ENCODE measurements at places on chromosomes 2 and 18. TPM values are rescaled to one million over a fixed set of nuclear protein-coding genes. Genes with fewer than 3 reads are reported as not detected.
A peak's percentile ranks its signal among the peaks of the same experiment; 100 is the strongest.

The OR6B2 gene
- not detected for total RNA-seq

The RAB27B gene
- 6.1 TPM for total RNA-seq

The DSEL gene
- 7.6 TPM for total RNA-seq

GRCh38 chr2:238926761-238927611 is 79.1 kb downstream of the TWIST2 start:
- no peaks in the 10 kb centered on the region for H3K27me3 ChIP-seq
- H3K4me3 ChIP-seq, result no peak overlapping the region
- no peaks in the 10 kb centered on the region for H3K36me3 ChIP-seq

DNA sequence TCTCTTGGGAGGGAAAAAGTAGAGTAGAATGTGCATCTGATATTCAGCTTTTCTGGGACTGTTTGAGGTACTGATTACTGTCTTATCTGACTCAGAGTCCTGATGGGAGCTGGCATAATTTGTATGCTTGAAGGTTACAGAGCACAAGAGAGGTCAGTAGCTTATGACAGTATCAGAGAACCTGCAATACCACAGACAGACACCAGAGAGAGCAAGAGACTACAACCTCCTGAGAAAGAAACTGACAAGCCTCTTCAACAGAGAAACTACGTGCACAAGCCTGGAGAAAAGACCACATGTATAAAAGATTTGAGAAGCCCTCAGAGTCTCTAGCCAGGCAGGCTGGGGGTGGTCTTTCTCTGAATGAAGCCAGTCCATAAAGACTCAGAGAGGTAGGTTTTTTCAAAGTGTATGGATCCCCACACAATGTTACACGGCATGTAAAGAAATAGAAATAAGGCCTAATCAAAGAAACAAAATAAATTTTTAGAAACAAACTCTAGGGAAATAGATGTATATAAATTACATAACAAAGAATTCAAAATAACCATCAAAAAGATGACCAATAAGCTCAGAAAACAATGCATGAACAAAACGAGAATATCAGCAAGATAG is 568.3 kb downstream of the LRRTM4 start:
- no peaks in the 10 kb centered on the region for H3K4me1 ChIP-seq
- H3K36me3 ChIP-seq, result no peaks in the 10 kb centered on the region
- H3K27ac ChIP-seq, result no peak overlapping the region
- DNase-seq, result no peak

DNA sequence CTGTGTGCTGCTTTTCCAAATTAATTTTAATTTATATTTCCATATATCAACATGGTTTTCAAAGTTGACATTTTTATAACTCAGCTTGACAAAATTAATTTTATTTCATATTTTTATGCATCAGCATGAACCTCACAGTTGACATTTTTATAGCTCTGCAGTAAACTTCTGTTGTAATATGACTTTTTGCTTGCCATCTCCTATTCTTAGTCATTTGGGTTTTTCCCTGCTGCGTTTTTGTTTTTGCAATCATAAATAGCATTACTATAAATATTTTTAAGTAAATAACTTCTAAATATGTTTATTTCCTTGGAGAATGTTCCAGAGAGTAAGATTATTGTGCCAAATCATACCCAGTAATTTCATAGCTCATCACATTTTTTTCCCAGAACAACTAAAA is 21.0 kb upstream of the L3MBTL4 start:
- no peak for DNase-seq
- H3K4me1 ChIP-seq, result no peaks in the 10 kb centered on the region
- H3K36me3 ChIP-seq, result no peaks in the 10 kb centered on the region
- no peak overlapping the region for H3K27ac ChIP-seq
- H3K4me3 ChIP-seq, result no peak overlapping the region
- H3K27me3 ChIP-seq, result no peaks in the 10 kb centered on the region

DNA sequence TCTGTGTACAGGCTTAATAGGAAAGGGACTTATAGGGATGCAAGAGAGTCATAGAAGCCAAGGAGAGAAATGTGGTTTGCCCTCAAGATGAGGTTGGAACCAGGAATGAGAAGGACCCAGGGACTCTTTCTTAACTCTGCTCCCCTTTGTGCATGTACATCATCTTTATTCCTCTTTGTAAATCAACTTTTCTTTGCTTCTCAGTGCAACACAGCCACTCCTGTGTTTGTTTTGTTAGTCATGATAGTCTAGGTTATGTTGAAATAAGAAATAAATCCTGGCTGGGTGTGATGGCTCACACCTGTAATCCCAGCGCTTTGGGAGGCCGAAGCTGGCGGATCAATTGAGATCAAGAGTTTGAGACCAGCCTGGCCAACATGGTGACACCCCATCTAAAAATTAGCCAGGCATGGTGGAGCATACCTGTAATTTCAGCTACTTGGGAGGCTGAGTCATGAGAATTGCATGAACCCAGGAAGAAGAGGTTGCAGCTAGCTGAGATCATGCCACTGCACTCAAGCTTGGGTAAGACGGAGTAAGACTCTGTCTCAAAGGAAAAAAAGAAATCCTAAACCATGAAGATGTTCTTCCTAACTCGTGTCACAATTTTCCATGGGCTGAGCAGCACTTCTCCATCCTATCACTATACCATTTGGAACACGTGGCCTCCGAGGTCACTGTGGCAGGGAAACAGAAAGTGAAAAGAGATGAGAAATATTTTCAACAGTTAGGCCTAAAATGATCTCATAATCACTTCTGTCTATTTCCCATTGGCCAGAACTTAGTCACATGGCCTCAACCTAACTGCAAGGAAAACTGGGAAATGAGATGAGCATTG is 73.0 kb upstream of the TMEM17 start:
- no peak for DNase-seq
- H3K27me3 ChIP-seq, result no peaks in the 10 kb centered on the region
- H3K36me3 ChIP-seq, result no peaks in the 10 kb centered on the region
- no peak overlapping the region for H3K4me3 ChIP-seq

GRCh38 chr2:127520424-127520823 is 5.9 kb downstream of the IWS1 start:
- peaks cover 43% of the 10 kb centered on the region for H3K4me1 ChIP-seq
- H3K4me3 ChIP-seq, result no peak overlapping the region
- no peak for DNase-seq
- no peaks in the 10 kb centered on the region for H3K36me3 ChIP-seq
- H3K27me3 ChIP-seq, result no peaks in the 10 kb centered on the region
- H3K27ac ChIP-seq, result no peak overlapping the region

GRCh38 chr18:44816477-44816876 is 135.8 kb downstream of the SETBP1 start:
- H3K4me1 ChIP-seq, result peaks cover 19% of the 10 kb centered on the region
- no peaks in the 10 kb centered on the region for H3K27me3 ChIP-seq
- no peak overlapping the region for H3K4me3 ChIP-seq
- H3K27ac ChIP-seq, result no peak overlapping the region
- DNase-seq, result no peak

DNA sequence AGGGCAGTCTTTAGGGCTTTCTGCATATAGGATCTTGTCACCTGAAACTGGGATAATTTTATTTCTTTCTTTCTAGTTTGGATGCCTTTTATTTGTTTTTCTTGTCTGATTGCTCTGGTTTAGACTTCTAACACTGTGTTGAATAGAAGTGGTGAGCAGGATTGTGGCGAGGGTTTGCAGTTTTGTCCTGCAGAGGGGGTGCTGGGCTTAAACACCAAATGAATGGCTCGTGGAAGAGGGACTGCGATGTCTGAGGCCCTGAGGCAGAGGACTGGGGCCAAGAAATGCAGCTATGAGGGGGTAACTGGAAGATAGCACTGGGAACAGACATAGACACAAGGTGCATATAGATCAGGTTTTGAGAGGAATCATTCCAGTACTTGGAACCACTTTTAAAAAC is 20.5 kb downstream of the UBE2F start:
- no peak overlapping the region for H3K4me3 ChIP-seq
- H3K27me3 ChIP-seq, result no peaks in the 10 kb centered on the region
- no peak for DNase-seq
- no peaks in the 10 kb centered on the region for H3K36me3 ChIP-seq
- H3K27ac ChIP-seq, result no peak overlapping the region

GRCh38 chr2:150690261-150690660 is 202.8 kb upstream of the RND3 start:
- no peak overlapping the region for H3K4me3 ChIP-seq
- no peaks in the 10 kb centered on the region for H3K4me1 ChIP-seq
- H3K27ac ChIP-seq, result no peak overlapping the region
- H3K27me3 ChIP-seq, result no peaks in the 10 kb centered on the region
- H3K36me3 ChIP-seq, result no peaks in the 10 kb centered on the region

- H3K27me3 ChIP-seq, result no peaks in the 10 kb centered on the region
- H3K36me3 ChIP-seq, result no peaks in the 10 kb centered on the region
- H3K4me1 ChIP-seq, result no peaks in the 10 kb centered on the region
- DNase-seq, result no peak
- no peak overlapping the region for H3K27ac ChIP-seq
Measured at GRCh38 chr18:24721388-24721787, 261.0 kb downstream of the HRH4 start.

GRCh38 chr2:88452980-88453582 is 588 bp upstream of the FOXI3 start:
- H3K4me3 ChIP-seq, result peak overlapping the region; percentile 48
- H3K36me3 ChIP-seq, result no peaks in the 10 kb centered on the region
- H3K27me3 ChIP-seq, result peaks cover 20% of the 10 kb centered on the region
- no peak overlapping the region for H3K27ac ChIP-seq
- no peak for DNase-seq
- H3K4me1 ChIP-seq, result peaks cover 5% of the 10 kb centered on the region

- no peaks in the 10 kb centered on the region for H3K36me3 ChIP-seq
- no peak for DNase-seq
- H3K4me1 ChIP-seq, result no peaks in the 10 kb centered on the region
- H3K4me3 ChIP-seq, result no peak overlapping the region
- no peak overlapping the region for H3K27ac ChIP-seq
Measured at GRCh38 chr2:26633351-26633945, 7.7 kb downstream of the CIB4 start.

Measured in vagina (tissue), 2 donors.